ENCODE measurements at places on chromosomes 12 and 14. TPM values are rescaled to one million over a fixed set of nuclear protein-coding genes. Genes with fewer than 3 reads are reported as not detected.

GRCh38 chr12:68378872-68379606, 46.9 kb upstream of the MDM1 start:
- no peaks in the 10 kb centered on the region for H3K36me3 ChIP-seq
- no peaks in the 10 kb centered on the region for H3K27me3 ChIP-seq

DNA sequence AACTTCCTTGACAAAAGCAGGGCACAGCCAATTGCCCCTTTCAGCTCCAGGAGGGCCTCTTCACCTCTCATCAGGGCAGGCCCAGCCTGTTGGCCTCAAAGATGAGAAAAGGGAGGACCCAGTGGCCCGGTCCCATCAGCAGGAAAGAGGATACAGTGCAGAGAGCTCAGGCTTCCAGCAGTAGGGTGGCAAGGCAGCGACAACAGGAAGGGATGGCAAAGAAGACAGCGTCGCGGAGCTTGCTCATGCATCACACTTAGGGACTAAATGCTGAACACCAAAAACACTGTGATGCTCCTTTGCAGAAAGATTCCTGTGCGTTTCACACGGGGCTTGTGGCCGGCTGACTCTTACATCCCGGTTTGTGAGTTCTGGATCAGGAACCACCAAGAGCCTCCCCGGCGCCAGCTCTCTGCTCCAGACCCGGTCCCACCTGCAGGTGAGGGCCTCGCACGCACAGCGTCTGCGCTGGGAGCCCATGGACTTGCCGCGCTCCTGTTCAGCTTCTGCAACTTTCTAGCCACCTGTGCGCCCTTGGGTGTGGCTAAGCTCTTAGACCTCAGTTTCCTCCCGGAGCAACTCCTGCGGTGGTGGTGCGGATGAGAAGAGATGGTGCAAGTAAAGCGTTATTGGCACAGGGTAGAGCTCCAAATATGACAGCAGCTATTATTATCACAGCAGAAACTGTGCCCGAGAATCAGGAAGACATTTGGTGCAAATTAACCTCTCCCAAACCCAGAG, 15.3 kb upstream of the BCL7A start:
- H3K4me3 ChIP-seq: no peak overlapping the region
- no peaks in the 10 kb centered on the region for H3K27me3 ChIP-seq
- H3K4me1 ChIP-seq: peaks cover 6% of the 10 kb centered on the region
- DNase-seq: no peak

DNA sequence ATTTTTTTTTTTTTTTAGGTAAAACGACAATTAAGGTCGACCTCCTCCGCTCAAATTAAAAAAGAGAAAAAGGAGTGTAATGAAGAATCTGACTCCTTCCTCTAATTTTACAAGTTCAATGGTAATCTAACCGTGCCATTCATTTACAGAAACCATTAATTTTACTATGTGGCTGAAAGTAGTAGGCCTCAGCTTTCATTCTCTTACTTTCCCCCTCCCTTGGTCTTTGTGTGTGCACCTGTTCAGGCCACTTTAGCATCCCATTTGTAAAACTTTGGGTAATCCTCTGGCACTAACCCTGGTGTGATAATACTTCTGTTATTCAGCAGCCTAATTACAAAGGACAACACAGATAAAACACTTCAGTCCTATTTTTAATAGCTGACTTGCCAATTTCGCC, 128.1 kb downstream of the ASCL1 start:
- H3K27ac ChIP-seq: no peak overlapping the region
- no peak overlapping the region for H3K4me3 ChIP-seq
- DNase-seq: no peak
- H3K4me1 ChIP-seq: no peaks in the 10 kb centered on the region
- H3K36me3 ChIP-seq: no peaks in the 10 kb centered on the region

- no peaks in the 10 kb centered on the region for H3K36me3 ChIP-seq
- H3K27ac ChIP-seq: peak within 1 kb of the TSS; percentile 98
- peaks cover 3% of the 10 kb centered on the region for H3K4me1 ChIP-seq
- no peaks in the 10 kb centered on the region for H3K27me3 ChIP-seq
- peak; percentile 93 for DNase-seq
These were observed at the start of gene POMT2 for GRCh38 chr14:77320238-77320935. POMT2 (minus strand) TSS chr14:77320883; CDS start chr14:77320681, 202 bp downstream.

GRCh38 chr14:20048202-20048601, 11.6 kb upstream of the OR4L1 start:
- no peaks in the 10 kb centered on the region for H3K36me3 ChIP-seq
- no peak overlapping the region for H3K27ac ChIP-seq
- H3K27me3 ChIP-seq: no peaks in the 10 kb centered on the region
- H3K4me1 ChIP-seq: no peaks in the 10 kb centered on the region

- no peak overlapping the region for H3K4me3 ChIP-seq
- H3K4me1 ChIP-seq: peaks cover 23% of the 10 kb centered on the region
- H3K36me3 ChIP-seq: no peaks in the 10 kb centered on the region
- no peaks in the 10 kb centered on the region for H3K27me3 ChIP-seq
- DNase-seq: no peak
- H3K27ac ChIP-seq: peak overlapping the region; percentile 38
These were observed 41.1 kb downstream of the PSMA6 start for GRCh38 chr14:35333264-35333730.

- no peak overlapping the region for H3K4me3 ChIP-seq
- H3K36me3 ChIP-seq: no peaks in the 10 kb centered on the region
- no peak for DNase-seq
- H3K27ac ChIP-seq: no peak overlapping the region
These were observed 1106.8 kb downstream of the AACS start for GRCh38 chr12:126171937-126172559.

DNA sequence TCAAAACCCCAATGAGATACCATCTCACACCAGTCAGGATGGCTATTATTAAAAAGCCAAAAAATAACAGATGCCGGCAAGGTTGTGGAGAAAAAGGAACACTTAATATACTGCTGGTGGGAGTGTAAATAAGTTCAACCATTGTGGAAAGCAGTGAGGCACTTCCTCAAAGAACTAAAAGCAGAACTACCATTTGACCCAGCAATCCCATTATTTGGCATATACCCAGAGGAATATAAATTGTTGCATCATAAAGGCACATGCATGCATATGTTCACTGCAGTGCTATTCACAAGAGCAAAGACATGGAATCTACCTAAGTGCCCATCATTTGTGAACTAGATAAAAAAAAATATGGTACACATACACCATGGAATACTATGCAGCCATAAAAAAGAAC, 59.9 kb downstream of the MGST1 start:
- no peaks in the 10 kb centered on the region for H3K27me3 ChIP-seq
- no peaks in the 10 kb centered on the region for H3K36me3 ChIP-seq
- no peak overlapping the region for H3K4me3 ChIP-seq
- H3K4me1 ChIP-seq: no peaks in the 10 kb centered on the region
- H3K27ac ChIP-seq: no peak overlapping the region
- no peak for DNase-seq

- peaks cover 8% of the 10 kb centered on the region for H3K4me1 ChIP-seq
- peak overlapping the region; percentile 28 for H3K4me3 ChIP-seq
- H3K27ac ChIP-seq: no peak overlapping the region
These were observed 17.0 kb downstream of the ZDHHC22 start for GRCh38 chr14:77124345-77125280.

GRCh38 chr14:72700338-72701236, 193.3 kb downstream of the DPF3 start:
- no peak overlapping the region for H3K4me3 ChIP-seq
- no peaks in the 10 kb centered on the region for H3K36me3 ChIP-seq
- no peaks in the 10 kb centered on the region for H3K4me1 ChIP-seq
- DNase-seq: no peak

DNA sequence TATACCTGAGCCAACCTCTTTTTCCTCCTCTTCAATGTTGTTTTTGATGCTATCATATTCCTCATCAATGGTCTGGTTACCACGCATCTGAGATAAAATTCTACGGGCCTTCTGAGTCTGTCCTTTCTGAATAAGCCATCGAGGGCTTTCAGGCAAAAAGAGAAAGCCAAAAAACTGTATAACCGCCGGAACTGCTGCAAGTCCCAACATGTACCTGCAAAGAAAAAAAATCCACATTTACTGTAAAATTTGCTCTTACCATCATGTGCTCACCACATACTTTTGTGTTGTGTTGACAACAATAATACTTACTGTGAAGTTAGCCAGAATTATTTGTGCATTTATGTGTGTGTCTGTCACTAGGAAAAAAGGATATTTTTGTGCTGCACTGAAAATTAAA, 77.6 kb downstream of the SLC2A13 start:
- no peaks in the 10 kb centered on the region for H3K27me3 ChIP-seq
- H3K36me3 ChIP-seq: no peaks in the 10 kb centered on the region
- no peak overlapping the region for H3K4me3 ChIP-seq
- no peak for DNase-seq

GRCh38 chr12:40216516-40217288, 8.1 kb upstream of the LRRK2 start:
- no peaks in the 10 kb centered on the region for H3K36me3 ChIP-seq
- no peak overlapping the region for H3K4me3 ChIP-seq
- no peaks in the 10 kb centered on the region for H3K4me1 ChIP-seq
- no peak for DNase-seq
- H3K27me3 ChIP-seq: no peaks in the 10 kb centered on the region
- H3K27ac ChIP-seq: no peak overlapping the region

- H3K4me1 ChIP-seq: no peaks in the 10 kb centered on the region
- H3K27me3 ChIP-seq: no peaks in the 10 kb centered on the region
- no peaks in the 10 kb centered on the region for H3K36me3 ChIP-seq
- H3K4me3 ChIP-seq: no peak overlapping the region
- no peak for DNase-seq
These were observed 44.0 kb upstream of the LRTM2 start for GRCh38 chr12:1776170-1776921.

- H3K36me3 ChIP-seq: no peaks in the 10 kb centered on the region
- H3K4me1 ChIP-seq: no peaks in the 10 kb centered on the region
- H3K27me3 ChIP-seq: no peaks in the 10 kb centered on the region
- DNase-seq: no peak
- H3K27ac ChIP-seq: no peak overlapping the region
These were observed 57.6 kb upstream of the GALNT9 start for GRCh38 chr12:132386926-132387497.

DNA sequence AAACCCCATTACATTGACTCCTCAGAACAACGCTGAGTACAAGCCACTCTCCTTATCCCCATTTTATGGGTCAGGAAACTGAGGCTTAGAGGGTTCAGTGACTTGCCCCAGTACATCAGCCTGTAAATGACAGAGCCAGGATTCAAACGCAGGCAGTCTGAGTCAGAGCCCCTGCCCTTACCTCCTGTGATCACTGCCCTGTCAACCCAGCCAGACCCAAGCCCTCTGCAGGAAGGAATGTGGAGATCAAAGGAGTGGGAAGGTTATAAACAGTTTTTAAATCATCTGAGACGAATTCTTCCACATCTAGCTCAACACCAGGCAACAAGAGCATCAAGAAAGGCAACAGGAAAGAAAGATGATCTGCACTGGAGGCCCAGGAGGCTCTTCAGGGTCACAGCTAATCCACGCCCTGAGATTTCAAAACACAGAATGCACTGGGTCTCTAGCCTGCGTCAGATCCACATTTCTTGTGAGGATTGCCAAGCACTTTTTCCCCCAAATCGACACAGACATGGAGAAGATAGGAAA, 38.5 kb downstream of the SPTB start:
- no peak for DNase-seq
- H3K27ac ChIP-seq: no peak overlapping the region
- no peak overlapping the region for H3K4me3 ChIP-seq
- H3K36me3 ChIP-seq: no peaks in the 10 kb centered on the region
- no peaks in the 10 kb centered on the region for H3K27me3 ChIP-seq

DNA sequence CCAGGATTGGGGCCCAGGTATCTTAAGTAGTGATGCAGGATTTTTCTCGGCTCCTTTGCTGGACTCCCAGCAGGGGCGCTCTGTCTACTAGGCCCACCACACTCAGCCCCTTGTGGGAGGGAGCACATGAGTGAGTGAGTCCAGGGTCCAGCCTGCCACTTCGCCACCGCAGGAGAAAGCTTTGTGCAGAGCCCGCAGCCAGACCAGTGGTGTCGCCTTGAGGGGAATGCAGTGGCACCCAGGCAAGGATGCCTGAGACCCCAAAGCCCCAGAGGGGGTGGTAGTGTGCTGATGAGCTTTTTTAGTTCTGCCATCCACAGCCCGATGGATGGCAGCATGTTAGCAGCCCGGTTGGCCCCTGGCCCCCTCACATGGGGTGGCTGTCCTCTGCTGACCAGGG, 5.4 kb upstream of the MRPS35 start:
- H3K27me3 ChIP-seq: no peaks in the 10 kb centered on the region
- no peaks in the 10 kb centered on the region for H3K4me1 ChIP-seq
- H3K27ac ChIP-seq: no peak overlapping the region
- no peak overlapping the region for H3K4me3 ChIP-seq
- DNase-seq: no peak

DNA sequence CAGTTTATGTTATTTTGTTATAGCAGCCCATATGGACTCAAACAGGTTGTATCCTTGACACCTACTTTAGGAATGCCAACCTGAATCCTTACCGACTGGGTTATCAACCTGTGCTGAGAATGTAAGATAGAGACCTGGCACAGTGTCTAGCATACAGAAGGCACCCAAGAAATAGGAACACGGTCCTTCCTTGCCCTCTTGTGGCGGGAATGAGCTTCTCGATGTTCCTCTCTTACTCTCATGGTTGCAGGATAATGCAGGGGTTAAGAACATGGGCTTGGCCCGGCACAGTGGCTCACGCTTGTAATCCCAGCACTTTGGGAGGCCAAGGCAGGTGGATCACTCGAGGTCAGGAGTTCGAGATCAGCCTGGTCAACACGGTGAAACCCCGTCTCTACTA, 6.5 kb downstream of the C12orf43 start:
- H3K4me1 ChIP-seq: no peaks in the 10 kb centered on the region
- no peak overlapping the region for H3K4me3 ChIP-seq
- H3K27ac ChIP-seq: no peak overlapping the region
- DNase-seq: no peak

DNA sequence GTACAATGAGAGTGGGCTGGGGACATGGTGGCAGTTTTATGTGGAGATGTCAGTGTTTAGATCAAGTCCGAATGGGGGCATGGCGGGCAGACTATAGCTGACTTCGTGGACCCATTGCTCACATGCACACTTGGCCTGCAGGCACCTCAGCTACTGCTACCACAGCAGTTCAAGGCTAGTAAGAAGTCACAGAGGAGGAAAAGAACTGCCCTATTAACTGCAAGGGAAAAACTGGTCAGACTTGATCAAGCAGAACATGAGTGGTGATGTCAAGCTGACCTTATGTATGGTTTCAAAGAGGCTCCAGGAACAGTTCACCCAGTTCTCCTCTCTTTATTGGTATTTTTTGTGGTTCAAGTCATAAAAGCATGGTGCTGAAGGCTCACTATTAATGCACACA, 30.2 kb upstream of the FRS2 start:
- H3K36me3 ChIP-seq: no peaks in the 10 kb centered on the region
- H3K27me3 ChIP-seq: no peaks in the 10 kb centered on the region
- H3K27ac ChIP-seq: no peak overlapping the region
- DNase-seq: no peak

The ERP29 gene
- 37.9 TPM for total RNA-seq

The KRT74 gene
- not detected for total RNA-seq

The BIN2 gene
- 5.0 TPM for total RNA-seq

The MIP gene
- total RNA-seq: not detected

The UBR7 gene
- total RNA-seq: 46.6 TPM
